Activated B cell treated with CpG ODN at 0.5 μM for 24 hours (primary cell): ENCODE measurements at places on chromosomes 2 and 18. TPM values are rescaled to one million over a fixed set of nuclear protein-coding genes. Genes with fewer than 3 reads are reported as not detected.

RMDN2 gene
- total RNA-seq: 7.0 TPM in 2 replicates

DNAH7 gene
- total RNA-seq: 0.17 and 0.29 TPM in 2 replicates

CFC1 gene
- total RNA-seq: not detected in 2 replicates

ANKRD62 gene
- not detected in 2 replicates for total RNA-seq

GTF2A1L gene
- not detected in 2 replicates for total RNA-seq

ALPP gene
- total RNA-seq: 0.38 TPM in 1 of 2 replicates, not detected in the other

CRYBA2 gene
- total RNA-seq: not detected in 2 replicates

OR6B2 gene
- total RNA-seq: not detected in 2 replicates

DNA sequence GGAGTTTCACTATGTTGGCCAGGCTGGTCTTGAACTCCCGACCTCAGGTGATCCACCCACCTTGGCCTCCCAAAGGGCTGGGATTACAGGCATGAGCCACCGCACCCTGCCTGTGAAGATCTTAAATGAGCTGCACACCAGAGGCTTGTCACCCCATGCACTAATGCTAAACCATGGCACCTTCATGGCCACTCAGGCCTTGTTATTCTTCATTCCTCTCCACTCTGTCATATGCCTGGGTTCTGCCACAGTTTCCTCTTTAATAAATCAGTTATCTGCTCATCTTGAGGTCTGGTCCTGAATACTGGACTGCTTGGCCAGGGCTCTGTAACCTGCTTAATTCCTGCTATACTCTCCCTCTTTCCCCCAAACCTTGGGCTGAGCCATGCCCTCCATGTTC lies 303.9 kb upstream of the FBXO11 start:
- DNase-seq: no peak

- no peak for DNase-seq
Measured at GRCh38 chr2:190685333-190685732, 36.5 kb downstream of the NAB1 start.

DNA sequence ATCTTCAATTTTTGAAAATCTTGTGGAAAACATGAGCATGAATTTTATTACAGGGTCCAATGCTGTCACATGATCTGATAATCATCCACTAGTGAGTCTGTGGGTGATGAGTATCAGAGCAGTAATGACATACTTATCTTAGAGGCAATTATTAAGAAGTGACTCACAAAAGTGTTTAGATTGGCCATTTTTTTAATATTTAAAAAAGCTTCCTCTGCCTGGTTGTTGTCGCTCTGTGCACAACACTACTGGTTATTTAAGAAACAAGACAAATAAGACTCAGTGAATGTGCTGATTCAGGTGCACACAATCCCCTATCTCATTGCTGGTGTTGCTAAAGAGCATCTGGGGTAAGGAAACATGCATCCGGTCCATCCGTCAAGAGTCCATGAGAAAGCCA lies 665.8 kb upstream of the ZEB2 start:
- DNase-seq: no peak

GRCh38 chr2:175601969-175602368 lies 400.1 kb downstream of the LNPK start:
- DNase-seq: no peak

GRCh38 chr18:9740071-9740470 lies 32.0 kb downstream of the RAB31 start:
- no peak for DNase-seq
